RWPE1 (cell line): ENCODE measurements at places on chromosomes 6 and 20.

- no peak for DNase-seq
These were observed 19.8 kb downstream of the THBS2 start for GRCh38 chr6:169233832-169234231.

- DNase-seq, result no peak
These were observed 114.1 kb upstream of the INSM1 start for GRCh38 chr20:20253744-20254330.

DNA sequence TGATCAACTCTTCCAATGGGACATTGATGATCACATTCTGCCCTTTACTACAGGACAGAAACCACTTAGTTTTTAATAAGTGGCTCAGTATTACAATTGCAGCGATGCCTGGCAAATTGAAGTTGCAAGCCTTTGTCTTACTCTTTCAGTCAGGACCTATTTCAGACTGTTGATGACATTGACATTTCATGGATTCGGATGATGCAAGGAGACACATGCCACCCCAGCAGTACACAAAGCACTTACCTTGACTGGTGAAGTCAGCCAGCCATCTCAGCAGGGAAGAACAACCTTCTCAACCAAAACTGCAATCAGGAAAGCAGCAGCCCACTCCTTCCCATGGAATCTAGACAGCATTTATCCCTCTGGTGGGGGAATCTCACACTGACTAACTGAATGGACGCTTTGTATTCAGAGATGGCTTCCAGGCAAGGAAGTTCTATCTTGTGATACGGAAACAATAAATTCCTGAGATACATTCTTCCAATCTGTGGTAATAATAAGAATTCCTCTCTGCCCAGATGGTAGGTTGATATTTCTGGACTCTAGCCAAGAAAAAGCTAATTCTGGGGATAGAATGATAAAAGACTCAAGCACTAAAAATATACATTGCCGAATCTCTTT, 24.8 kb downstream of the NFYA start:
- DNase-seq, result no peak

GRCh38 chr20:3909952-3910366, 20.8 kb downstream of the PANK2 start:
- no peak for DNase-seq

DNA sequence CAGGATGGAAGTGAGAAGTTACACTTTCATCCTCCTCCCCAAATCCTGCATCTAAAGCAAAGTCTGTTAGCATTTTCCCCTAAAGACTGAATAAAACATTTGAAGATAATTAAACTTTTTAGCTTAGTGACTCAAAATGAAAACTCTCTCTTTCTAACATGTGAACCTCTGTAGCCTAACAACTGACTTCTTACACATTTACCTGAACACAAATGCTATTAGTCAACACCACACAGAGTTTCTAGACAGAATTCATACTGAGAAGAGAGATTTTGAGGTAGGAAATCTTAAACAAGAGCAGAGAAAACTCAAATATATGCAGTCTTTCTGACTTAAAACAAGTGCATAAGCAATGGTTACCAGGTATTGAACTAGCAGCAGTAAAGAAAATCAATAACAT, 149.9 kb upstream of the SMLR1 start:
- DNase-seq, result no peak

DNA sequence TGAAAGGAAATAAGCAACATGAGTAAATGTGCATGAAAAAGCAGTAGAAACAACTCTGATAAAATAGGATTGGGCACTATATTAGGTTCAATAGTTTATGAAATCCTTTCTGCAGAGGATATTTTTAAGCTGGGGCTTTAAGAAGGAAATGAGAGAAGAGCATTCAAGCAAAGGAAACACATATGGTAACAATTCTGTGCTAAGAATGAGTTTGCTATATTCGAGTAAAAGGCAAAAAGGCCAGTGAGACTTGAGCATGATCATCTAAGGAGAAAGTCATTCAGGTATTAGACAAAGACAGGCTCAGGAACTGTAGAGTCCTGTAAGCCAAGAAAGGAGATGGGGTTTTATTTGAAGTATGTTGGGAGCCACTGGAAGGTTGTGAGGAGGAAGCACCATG, 387.1 kb upstream of the FLRT3 start:
- DNase-seq, result no peak

GRCh38 chr6:43516367-43516696, 394 bp downstream of the YIPF3 start:
- no peak for DNase-seq

- no peak for DNase-seq
These were observed 55.8 kb downstream of the CDH4 start for GRCh38 chr20:61307686-61308476.

GRCh38 chr6:109853426-109853825, 124.7 kb upstream of the GPR6 start:
- no peak for DNase-seq

- no peak for DNase-seq
These were observed 390.2 kb upstream of the MAN1A1 start for GRCh38 chr6:119739769-119740168.

DNA sequence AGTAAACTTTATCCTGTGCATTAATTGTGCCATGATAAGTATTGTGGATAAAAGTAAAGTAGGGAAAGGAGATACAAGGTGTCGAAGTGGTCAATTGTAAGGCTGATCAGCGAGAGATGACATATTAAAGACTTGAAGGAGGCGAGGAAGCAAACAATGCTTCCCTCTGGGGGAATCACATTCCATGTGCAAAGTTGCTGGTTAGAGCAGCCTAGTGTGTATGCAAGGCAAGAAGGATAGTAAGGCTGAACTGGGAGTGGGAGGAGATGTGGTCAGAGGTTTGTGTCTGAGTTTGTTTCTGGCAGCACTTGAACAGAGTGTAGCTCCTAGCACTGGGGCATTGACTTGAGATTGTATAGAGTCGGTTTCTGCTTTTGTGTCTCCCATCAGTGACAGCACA, 122.9 kb downstream of the SLC35F1 start:
- DNase-seq, result no peak

GRCh38 chr20:20017001-20017843, at the start of gene NAA20:
Gene NAA20, plus strand, starts transcription at chr20:20017362. Its CDS starts 35 bp downstream, at chr20:20017397.
- DNase-seq, result peak; percentile 92

DNA sequence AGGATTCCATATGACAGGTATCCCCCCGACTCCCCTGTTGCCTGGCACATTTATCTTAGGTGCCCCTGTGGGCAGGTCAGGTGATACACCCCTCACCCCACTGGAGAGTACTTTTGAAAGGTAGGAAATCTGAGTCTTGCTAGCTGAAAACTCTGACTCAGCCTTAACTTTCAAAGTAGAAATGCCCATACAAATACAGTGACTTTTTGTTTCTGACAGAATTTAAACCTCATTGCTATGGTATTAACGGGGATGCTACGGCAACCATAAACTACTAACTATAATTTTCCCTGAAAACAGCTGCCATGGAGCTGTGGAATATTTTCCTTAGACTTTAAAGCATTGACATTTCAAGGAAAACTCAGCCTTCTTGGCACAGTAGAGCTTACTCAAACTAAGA, 536.0 kb downstream of the RFPL4B start:
- no peak for DNase-seq

- DNase-seq, result peak; percentile 33
These were observed 21.6 kb downstream of the ADGRG6 start for GRCh38 chr6:142323377-142323776.

GRCh38 chr20:58623579-58624473, 27.3 kb upstream of the STX16 start:
- DNase-seq, result peak; percentile 100
